ENCODE measurements at places on chromosomes 3 and 15.

- no peak for DNase-seq
Measured at GRCh38 chr15:83305704-83306291, 21.3 kb upstream of the BNC1 start.

GRCh38 chr3:20563251-20563650 is 377.2 kb upstream of the SGO1 start:
- no peak for DNase-seq

DNA sequence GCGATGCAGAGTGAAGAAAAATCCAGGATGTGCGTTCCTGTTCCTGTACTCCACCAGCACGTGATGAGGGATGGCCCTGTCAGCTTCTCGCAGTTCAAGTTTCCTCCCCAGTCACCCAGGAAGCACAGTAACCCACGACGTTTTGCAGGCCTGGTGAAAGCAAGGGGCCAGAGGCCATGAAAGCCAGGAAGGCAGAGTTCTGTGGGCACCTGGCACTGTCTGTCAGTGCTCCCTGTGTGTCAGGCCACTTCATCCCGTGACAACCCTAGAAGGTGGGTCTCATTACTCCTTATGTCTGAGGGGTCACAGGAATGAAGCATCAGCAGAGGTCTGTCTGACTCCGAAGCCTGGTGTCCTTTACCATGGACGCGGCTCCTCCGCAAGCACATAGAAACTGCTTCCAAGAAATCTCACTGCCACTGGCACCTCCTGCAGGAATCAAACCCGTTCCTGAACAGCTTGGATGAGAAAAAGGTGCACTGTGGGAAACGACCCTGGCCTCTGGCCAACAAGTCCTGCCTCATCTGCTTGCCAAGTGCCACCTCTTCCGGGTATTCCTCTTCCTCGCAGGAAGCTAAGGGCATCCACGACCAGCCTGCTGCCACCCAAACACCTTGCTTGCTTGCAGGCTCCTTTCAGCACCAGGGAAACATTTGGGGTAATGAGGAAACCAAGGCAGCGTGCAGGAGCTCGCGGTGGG is 14.6 kb downstream of the RAB43 start:
- DNase-seq: no peak

GRCh38 chr3:63146154-63146553 is 132.0 kb upstream of the SYNPR start:
- no peak for DNase-seq

DNA sequence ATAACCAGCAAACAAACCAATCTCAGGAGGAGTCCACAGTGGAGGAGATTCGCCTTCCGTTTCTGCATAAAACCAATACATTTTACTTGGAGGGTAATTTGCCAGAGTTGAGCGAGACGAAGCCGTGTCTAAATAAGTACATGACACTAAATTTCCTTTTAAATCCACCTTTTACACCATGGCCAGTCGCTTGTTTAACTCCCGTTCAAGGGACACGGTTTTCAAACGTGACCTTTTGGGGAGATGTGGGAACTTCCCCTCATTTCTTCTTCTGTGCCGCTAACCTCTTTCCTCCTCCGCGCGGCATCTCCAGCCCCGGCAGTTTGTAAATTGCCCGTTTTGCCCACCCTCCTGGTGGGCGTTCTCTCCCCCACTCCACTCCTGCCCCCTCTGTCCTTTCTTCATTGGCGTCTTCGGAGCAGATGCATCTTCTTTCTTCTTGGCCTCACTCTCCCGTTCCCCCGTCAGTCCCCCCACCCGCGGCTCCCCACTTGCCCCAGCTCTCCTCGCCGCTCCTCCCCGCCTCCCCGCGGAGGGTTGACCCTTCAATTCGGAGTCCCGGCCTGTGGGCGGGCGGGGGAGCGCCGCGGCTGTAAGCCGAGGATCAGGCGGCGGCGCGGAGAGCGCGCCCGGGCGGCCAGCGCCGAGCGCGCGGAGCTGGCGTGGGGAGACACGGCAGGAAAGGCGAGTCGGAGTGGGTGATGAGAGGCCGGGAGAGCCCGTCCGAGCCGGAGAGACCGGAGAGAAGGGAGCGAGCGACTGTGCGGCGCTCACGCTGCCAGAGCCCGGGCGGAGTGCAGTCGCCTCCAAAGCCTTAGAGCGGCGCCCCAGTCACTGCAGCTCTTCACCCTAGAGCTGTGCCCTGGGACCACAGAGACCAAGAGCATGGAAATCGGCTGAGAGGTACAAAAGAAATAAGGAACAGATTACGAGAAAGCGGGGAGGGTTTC is at the start of gene NLGN1:
NLGN1 (plus strand) TSS at position 584 of the 950 bp plus-strand sequence.
- no peak for DNase-seq

- no peak for DNase-seq
Measured at GRCh38 chr3:44076221-44076829, 165.4 kb upstream of the TOPAZ1 start.

DNA sequence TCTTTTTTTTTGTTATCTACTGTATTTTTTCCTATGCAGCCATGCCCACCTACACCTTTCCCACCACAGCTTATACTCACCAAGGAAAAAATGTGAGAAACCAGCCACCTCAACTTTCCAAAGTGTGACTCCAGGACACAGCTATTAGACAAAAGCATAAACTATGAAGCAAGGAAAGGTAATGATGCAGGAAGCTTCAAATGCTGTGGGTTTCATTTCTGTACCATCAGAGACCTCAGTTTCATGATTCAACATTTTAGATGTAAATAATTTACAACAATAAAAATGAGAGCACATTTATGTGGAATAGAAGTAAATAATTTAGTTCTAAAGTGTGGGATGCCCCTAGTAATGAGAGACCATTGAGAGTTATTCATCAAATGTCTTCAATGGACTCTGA is 115.1 kb downstream of the CDIN1 start:
- no peak for DNase-seq

GRCh38 chr3:188316021-188316722 is 162.2 kb downstream of the LPP start:
- DNase-seq: no peak

- no peak for DNase-seq
Measured at GRCh38 chr3:155549087-155549486, 195.8 kb downstream of the PLCH1 start.

GRCh38 chr3:162034368-162034767 is 537.8 kb downstream of the OTOL1 start:
- no peak for DNase-seq

DNA sequence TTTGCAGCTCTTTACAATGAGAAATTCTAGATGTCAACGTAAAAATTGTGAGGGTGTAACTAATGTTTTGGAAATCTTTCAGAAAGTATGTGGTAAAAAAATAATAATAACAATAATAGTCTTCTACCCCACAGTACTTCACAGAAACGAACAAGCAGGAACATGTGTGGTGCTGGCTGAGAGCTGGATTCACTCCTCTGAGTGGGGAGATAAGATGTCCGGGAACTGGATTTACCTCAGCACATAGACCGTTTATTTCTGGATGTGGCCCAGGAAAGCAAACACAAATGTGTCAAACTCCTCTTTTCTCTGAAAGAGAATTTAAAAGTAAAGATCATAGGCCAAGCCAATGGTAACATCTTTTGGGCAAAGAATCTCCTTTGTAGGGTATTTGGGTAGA is 103.4 kb downstream of the SLC49A4 start:
- DNase-seq: no peak

GRCh38 chr3:154969366-154969765 is 110.8 kb upstream of the MME start:
- DNase-seq: no peak

- no peak for DNase-seq
Measured at GRCh38 chr3:135895734-135896121, 69.8 kb upstream of the PPP2R3A start.

DNA sequence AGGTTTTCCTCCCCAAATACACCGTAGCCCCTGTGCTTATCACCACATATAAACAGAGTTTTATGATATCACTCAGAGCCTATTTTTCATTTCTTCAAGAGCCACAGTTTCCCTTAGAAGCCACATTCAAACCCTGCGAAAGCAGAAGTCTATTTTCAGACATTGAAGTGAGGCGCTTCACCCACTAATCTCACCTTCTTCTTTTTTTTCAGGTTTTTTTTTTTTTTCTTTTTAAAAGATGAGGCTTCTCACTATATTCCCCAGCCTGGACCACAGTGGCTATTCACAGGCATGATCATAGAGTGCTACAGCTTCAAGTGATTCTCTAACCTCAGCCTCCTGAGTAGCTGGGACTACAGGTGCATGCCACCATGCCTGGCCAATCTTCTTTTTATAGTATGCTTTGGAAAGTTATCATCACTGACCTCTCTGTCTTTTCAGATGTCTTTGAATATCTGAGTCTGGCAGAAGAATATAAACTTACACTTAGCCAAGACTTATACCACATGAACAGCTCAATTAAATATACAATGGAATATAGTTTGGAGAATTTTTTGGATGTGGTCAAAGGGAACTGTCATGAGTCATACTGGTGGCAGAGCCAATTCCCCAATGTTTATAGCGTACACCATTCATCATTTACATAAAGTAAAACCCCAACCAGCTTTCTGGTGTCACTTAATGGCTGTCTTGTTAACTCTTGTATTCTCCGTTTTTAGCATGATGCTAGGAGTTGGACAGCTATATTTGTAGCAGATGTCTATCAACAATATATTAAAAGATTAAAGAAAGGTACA is 59.7 kb upstream of the CCDC50 start:
- DNase-seq: no peak

GRCh38 chr3:100796556-100796955 is 87.3 kb downstream of the TFG start:
- peak; percentile 63 for DNase-seq

- no peak for DNase-seq
Measured at GRCh38 chr3:22861426-22861825, 341.7 kb upstream of the UBE2E2 start.

GRCh38 chr3:192914848-192915247 is 2.8 kb downstream of the MB21D2 start:
- DNase-seq: no peak

GRCh38 chr15:87211547-87211946 is 1045.0 kb downstream of the NTRK3 start:
- no peak for DNase-seq

- no peak for DNase-seq
Measured at GRCh38 chr3:151391720-151392119, 7.2 kb upstream of the P2RY12 start.

GRCh38 chr3:120741837-120742197 is 499 bp downstream of the RABL3 start:
- DNase-seq: no peak

GRCh38 chr3:78799681-78800080 is 968.1 kb downstream of the ROBO1 start:
- DNase-seq: no peak

- DNase-seq: no peak
Measured at GRCh38 chr3:61080737-61081445, 170.4 kb downstream of the FHIT start.

DNA sequence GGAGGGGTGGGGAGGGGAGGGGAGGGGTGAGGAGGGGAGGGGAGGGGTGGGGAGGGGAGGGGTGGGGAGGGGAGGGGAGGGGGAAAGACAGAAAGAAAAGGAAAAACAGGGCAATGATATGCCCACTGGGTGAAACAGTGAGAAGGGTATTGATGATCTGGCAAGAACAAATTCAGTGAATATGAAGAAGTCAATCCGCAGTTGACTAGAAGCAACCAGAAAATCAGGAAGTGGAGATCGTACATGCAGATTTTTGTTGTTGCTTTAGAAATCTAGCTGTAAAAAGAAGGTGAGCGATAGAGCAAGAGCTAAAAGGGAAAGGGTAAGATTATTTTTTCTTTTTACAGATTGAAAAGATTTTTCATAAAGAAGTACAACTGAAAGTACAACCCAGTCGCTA is 47.6 kb upstream of the ARF4 start:
- DNase-seq: no peak

- peak; percentile 63 for DNase-seq
Measured at GRCh38 chr15:89575656-89576416, 567 bp downstream of the TICRR start.

DNA sequence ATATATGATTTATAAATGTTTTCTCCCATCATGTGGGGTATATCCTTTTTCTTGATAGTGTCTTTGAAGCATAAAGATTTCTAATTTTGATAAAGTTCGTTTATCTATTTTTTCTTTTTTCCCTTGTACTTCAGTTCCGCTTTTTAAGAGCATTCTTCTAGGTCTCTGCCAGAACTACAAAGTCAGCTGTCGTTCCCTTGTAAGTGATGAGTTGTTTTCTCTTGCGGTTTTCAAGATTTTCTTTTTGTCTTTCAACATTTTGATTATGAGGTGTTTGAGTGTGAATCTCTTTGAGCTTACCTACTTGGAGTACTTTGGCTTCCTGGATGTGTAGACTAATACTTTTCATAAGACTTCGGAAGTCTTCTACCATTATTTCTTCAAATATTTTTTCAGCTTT is 9.3 kb upstream of the PRICKLE2 start:
- peak; percentile 38 for DNase-seq

- DNase-seq: no peak
Measured at GRCh38 chr3:37441689-37442088, 267.3 kb upstream of the LRRFIP2 start.

- DNase-seq: no peak
Measured at GRCh38 chr15:40252141-40252437, 13.2 kb downstream of the PAK6 start.

- no peak for DNase-seq
Measured at GRCh38 chr3:143239031-143239430, 119.5 kb downstream of the CHST2 start.

- no peak for DNase-seq
Measured at GRCh38 chr3:22068619-22069018, 317.6 kb upstream of the ZNF385D start.

DNA sequence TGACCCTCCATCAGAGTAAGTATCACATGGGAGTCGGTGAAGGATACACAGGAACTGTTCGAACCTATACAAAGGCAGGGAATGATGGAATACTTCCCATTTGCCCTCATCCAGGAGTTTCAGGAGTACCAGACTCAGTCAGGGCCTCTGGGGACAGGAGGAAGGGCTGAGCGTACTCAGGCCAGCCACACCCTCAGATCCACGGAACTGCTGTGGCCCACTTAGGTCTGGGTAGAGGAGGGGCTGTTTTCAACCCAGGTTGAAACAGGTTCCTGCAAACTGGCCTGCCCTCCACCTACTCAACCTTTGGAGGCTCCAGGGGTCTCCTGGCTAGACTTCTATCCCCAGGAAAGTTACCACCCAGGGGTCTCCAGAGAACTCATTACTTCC is 6.7 kb upstream of the IGDCC3 start:
- no peak for DNase-seq

GRCh38 chr15:64026591-64026990 is 19.7 kb downstream of the DAPK2 start:
- no peak for DNase-seq

DNA sequence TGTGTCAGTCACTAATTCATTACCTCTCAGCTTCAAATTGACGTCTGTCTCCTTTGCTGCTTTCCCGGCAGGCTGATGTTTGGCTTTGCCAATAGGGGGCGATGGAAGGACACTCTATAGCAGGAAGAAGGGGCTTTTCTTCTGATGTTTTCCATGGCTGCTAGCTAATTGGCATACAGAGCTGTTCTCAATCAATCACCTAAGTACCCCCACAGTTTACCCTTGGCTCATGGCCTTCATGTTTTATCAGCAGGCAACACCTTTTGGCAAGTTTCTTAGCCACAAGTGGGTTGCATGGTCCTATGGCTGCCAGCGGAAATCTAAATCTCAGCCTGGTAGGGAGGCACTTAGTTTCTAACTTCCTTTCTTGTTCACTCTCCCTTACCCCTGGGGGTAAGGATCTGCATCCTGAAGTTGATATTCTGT is 45.0 kb downstream of the ESYT3 start:
- DNase-seq: peak; percentile 88

- DNase-seq: no peak
Measured at GRCh38 chr3:71600646-71601288, 17.2 kb upstream of the FOXP1 start.

- peak; percentile 85 for DNase-seq
Measured at GRCh38 chr3:48157950-48158376, 30.3 kb downstream of the CDC25A start.

- no peak for DNase-seq
Measured at GRCh38 chr15:92268900-92269299, 124.8 kb upstream of the ST8SIA2 start.

Data from Karpas-422 (cell line).